Pancreas (tissue), 10 donors: ENCODE measurements at places on chromosomes 4 and X. TPM values are rescaled to one million over a fixed set of nuclear protein-coding genes. Genes with fewer than 3 reads are reported as not detected.

Gene GAB3
- total RNA-seq = 2.0 TPM

Gene ARL9
- 0.24 TPM for total RNA-seq

Gene SMARCA1
- total RNA-seq = 19.7 TPM

Gene GLRA3
- 0.22 TPM for total RNA-seq

DNA sequence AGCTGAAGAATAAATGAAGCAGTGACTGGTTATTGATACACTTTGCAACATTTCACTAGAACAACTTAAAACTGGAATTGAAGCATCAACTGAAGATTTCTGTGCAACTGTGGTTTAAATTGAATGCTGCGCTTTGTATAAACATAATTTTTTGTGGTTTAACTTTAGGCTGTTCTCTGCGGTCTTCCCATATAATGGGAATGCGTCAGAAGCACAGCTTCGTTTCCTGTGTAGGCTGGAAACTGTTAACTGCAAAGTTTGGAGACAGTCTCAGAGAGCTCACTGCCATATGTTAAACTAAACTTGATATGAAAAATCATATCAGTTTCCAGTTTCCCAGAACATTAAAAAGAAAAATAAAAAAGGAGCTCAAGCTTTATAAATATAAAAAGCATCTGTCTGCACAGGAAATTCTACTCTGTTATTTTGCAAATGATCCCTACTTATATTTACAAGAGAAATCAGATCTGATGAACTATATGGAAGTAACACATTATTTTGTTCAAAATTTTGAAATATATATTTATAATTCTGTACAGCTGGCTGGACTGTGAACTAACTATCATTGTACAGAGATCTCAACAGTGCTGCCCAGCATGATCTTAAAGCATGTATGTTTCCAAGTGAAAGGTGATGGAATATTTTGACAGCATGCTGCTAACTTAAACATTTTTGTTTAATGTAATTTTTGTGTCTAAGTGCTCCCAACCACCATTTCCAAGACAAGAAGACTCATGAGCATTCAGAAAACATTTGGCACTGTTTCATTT, 139.9 kb downstream of the NDST3 start:
- no peak for DNase-seq

DNA sequence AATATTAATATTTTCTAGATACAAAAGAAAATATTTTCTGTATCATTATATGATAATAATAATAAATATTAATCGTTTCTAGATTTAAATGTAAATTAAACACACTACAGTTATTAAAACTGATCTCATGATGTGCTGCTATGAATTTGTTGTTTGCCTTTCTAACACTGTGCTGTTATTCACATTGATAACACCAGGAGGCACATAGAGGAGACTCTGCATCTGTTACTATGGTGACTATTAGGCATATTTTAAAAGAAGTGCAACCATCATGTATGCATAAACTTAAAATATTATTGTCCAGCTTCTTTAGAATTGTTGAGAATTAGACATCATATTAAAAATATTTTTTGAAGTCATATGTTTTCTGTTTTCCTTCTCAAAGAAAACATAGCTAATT, 11.8 kb upstream of the PDGFC start:
- no peak for DNase-seq

DNA sequence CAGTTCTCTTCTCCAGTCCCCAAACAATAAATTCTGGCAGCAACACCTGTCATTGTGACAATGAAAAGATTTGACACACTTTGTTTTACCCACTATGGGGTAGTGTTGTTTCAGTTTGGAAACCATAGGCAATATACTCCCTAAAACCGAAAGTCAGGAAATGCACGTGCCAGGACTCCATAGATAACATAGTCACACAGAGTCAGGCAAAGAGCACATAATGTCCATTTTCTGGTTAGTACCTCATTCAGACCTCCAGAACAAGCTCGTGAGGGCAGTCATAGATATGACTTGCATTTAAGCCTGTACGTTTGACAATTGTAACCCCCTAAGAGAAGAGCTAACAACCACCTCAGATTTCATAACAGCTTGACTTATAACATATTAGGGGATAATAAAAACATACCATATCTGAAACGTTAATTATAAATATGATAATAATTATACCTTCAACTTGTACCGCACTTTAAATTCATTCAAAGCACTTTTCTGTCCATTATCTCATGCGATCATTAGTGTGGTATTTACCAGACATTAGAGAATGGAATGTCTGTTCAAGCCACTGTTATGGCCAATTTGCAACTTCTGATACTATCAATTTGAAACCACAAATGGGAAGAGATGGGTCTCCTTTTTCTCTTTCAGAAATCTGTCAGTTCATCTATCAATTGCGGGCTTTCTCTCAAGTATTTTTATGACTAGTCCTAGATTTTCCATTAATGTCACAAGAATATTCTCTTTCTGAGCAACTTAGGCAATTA, 147.4 kb downstream of the LDB2 start:
- DNase-seq = no peak

DNA sequence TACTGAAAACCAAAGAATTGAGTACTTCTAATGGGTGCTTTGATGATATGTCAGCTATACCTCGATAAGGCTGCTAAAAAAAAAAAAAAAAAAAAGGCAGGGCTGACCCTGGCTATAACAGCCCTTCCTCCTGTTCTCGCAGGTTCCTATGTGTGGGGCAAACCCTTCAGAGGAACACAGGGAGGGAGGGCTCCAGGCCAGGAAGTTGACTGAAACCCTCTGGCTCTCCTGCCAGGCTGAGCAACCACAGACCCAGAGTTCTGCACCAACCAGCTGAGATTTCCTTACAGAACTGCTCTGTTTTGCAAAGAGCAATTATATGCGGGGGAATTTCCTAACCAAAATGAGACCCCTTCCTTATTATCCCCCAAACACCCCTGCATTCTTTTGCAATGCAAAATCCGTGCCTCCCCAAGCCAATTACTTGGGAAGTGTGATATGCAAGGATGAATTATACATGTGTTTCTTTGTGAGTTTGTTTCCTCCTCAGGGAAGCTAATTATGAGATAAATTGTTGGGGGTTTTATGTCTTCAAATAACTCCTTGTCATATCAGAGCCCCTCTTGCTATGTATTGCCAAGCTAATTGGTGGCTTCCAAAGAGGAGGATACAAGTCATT, 45.6 kb downstream of the PDHA1 start:
- no peak for DNase-seq

DNA sequence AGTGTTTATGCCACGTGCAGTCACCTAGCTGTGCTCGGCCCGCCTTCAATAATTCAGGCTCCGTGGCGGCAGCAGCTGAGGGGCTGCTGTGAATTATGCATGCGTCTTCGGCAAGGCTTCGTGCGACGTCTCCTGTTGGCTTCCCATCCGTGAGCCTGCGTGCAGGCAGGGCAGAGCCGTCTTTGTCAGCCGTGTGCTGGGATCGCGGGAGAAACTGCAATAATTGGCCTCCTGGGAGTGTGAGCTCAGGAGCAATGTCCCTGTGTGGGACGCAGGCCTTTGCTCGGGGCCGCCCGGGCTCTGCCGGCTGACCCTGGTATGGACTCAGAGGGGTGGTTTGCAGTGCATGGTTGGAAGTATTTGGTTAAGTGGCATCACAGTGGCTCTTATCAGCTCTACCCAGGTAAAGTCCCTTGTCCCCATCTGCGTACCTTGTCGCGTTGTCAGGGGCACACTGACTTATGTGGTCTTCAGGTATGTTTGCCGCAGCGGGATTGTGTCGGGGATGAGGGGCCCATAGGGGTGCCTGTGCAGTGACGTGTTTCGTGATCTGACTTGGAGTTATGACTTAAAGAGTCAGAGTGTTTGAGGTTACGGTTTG, 34.5 kb upstream of the HGFAC start:
- no peak for DNase-seq

DNA sequence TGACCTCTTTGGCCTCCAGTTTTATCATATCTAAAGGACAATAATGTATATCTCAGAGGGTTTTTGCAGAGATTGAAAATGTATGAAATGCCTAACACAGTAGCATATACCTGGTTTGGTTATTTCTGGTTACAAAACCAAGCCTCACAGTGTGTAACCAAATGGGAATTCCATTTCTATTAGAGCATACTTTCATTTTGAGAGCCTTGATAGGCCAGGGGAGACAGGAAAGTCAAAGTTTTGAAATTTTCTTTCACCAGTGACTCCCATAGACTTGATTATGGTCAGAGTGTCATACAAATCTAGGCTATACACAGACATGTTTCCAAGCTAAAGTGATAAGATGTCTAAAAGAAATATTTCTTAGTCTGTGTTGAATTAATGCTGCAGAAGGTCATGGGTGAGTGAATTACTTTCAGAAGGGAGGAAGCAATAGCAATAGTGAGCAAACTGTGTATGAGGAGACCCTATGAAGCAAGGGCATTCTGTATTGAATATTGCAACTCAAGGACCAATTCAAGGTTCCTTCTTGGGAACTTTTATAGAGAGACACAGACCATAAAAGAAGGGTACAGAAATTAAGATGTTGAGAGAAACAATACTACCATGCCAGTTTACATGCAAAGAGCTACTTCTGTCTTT, 151.1 kb downstream of the PDE5A start:
- no peak for DNase-seq

DNA sequence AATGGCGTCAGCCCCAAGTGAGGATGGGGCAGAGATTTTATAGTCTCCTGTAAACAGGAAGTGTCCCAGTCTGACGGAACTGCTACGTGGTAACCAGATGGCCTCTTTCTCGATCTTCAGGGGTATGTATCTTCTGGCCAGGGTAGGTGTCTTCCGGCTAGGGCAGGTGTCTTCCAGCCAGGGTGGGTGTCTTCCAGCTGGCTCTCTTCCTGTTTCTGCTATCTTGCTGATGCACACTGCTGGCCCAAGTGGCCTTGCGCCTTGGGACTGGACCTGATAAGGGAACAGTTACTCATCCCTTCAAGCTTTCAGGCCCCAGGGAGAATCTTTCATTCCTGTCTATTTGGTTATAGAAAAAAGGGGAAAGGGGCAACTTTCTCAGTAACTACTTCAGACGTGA, 178.7 kb upstream of the MAGEE2 start:
- DNase-seq = no peak

GRCh38 chr4:40856277-40856839, 106.6 kb downstream of the NSUN7 start:
- DNase-seq = no peak

GRCh38 chr4:182876427-182876826, 40.8 kb downstream of the DCTD start:
- no peak for DNase-seq

DNA sequence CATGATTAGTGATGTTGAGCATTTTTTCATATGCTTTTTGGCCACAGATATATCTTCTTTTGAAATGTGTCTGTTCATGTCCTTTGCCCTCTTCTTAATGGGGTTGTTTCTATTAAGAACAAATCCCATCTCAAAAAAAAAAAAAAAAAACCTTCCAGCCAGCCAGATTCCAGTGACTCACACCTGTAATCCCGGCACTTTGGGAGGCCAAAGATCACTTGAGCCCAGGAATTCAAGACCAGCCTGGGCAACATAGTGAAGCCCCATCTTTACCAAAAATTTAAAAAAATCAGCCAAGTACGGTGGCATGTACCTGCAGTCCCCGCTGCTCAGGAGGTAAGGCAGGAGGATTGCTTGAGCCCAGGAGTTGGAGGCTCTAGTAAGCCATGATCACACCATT, 5.1 kb downstream of the RAB33B start:
- no peak for DNase-seq

DNA sequence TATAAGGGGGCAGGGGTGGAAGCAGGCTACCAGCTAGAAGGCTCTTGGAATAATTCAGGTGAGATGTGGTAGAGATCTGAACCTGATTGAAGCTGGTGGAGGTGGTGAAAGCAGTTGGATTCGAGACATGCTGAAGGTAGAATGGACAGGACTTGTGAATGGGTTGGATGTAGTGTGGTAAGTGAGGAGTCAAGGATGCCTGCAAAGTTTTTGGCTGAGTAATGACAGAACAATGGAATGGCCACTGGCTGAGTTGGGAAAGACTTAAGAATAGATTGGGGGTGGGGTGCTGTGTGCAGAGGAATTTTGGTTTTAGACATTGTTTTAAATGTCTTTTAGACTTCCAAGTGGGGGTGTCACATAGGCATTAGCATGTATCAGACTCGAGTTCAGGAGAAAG, 33.5 kb downstream of the HPF1 start:
- DNase-seq = no peak

DNA sequence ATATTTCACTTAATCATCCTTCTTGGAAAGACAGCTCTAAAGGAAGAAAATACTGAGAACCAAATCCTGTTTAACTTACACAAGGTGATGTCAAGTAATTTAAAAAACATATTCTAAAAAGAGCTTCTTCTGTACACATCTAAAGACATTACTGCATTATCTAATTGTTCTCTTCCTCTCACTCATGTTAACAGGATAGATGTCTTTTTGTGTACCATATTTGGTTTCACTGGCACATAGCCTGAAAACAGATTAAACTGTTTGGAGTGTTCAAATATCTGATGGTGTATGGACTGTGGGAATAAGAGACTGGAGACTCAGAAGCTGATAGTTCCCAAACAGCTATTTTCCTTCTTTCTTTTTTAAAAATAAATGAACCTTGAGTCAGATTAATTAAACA, 213.3 kb upstream of the MAB21L2 start:
- DNase-seq = no peak

GRCh38 chr4:9919047-9919446, 102.2 kb downstream of the SLC2A9 start:
- DNase-seq = no peak

- no peak for DNase-seq
Measured at GRCh38 chr4:82708982-82709381, 89.6 kb downstream of the SCD5 start.

- no peak for DNase-seq
Measured at GRCh38 chrX:83860846-83861245, at the start of gene CYLC1. Gene CYLC1 (plus strand): TSS chrX:83861146. CDS start chrX:83861183, 37 bp downstream.

DNA sequence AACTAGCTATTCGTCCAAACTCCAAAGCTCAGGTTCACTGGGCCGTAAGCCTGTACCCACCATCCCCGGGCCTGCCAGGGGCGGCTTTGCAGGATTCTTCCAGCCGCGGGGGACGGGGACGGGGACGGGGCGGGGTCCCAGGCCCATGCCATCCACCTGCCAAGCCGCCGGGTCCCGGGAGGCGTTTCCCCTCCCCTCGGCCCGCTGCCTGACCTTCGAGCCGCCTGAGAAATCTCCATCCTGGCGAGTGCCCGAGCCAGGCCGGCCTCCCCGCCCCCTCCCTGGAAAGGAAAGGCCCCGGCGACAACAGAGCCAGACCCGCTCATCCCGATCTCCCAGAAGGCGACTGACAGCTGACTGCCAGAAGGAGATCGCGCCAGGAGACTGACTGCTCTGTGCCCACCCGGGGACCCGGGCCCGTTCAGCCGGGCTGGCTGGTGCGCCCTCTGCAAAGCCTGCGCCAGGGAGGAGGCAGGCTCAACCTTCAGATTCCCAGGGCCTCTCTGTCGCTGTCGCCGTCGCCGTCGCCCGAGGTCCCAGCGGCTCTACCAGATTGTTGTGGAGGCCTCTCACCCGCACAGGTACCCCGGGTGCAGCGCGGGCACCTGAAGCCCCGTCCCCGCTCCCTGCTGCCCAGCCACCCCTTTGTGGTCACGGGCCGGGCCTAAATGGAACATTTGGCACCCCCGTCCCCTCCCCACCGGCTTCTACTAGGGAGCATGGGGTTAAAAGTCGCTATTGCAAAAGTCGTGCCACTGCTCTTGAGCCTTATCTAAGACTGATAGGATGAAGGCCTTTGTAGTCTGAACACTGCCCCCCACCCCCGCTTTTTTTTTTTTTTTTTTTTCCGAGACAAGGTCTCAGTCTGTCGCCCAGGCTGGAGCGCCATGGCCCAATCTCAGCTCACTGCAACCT, at the start of gene RGN:
Gene RGN, plus strand, starts transcription at position 315 of the 915 bp plus-strand sequence. CDS start 2,702 bp downstream, outside the sequence.
- DNase-seq = peak; percentile 74
